Activated naive CD4-positive, alpha-beta T cell treated with anti-CD3 and anti-CD28 coated beads, Interleukin-2, amount 50 U/mL, for 72 hours (primary cell): ENCODE measurements at places on chromosomes 12 and 14. TPM values are rescaled to one million over a fixed set of nuclear protein-coding genes. Genes with fewer than 3 reads are reported as not detected.

- no peak for DNase-seq
Measured at GRCh38 chr12:71194657-71195056, 36.9 kb upstream of the TSPAN8 start.

DNA sequence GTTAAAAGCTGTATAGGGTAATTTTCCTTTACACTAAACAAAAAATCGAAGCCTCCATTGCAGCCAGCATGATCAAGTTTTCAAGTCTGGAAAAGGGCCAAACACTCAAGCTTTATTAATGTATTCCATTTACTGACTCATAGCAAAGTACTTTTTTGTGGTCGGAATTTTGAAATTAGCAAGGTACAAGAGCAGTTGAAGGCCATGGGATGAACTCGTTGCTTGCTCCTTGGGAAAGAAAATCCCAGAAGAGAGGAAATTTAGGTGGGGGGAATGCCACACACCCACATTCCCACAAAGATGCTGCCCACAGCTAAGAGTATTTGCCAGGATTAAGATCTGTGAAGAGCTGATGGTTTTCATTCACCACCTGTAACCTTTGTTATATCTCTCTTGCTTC, 333.7 kb downstream of the EGLN3 start:
- DNase-seq: no peak

GRCh38 chr12:5898874-5899273, 46.2 kb downstream of the ANO2 start:
- DNase-seq: no peak

DNA sequence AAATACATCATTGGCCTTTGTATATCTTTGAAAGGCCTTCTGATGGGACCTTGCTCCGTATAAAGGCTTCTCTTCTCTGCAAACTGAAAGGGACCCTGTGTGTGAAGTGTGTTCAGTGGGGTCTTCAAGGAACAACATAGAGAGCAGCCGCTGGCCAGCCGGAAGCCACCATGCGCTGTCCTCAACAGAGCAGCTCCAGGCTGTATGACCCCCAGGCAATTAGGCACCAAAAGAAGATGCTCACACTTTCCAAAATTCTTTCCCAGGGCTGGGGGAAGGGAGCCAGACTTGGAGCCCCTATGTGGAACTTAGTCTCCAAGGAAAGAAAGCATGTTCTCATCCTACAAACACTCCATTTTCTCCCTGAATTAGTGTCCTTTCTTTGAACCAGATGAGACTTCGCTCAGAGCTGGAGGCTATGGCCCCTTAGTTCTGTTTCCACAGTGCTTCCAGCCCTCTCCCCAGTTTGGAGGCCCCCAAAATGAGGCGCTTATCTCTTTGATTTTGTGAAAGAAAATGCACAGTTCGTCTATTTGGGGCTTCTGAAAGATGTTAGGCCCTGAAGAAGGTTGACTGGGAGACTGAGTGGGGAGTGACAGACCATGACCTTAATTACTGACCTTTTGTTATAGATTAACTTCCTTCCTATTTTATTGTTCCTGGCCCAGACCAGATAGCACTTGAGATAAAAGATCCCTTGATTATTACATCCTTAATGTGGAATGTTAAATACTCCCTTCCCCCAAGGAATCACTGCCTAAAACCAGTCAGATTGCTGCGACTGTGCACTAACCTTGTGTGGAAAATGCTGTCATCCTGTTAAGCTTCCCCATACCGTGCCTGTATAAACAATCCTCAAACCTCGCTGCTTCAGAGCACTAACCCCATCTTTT, 128.3 kb upstream of the FGD4 start:
- no peak for DNase-seq

DNA sequence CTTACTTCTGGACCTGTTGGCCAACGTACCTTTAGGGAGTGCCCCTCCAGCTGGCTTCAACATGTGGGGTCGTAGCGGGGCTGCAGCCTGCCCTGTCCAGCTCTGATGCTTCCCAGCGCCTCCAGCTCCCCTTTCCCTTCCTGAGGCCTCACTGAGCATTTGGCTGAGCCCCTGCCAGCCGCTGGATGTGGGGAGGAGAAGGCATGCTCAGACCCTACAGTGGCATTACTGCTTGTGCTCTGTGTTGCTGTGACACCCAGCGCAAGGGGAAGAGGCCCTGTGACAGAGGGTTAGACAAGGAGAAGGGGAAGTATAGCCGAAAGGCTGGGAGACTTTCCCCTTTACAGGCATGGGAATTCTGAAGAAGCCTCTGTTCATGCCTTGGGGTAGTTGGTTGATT, 145.9 kb downstream of the PRKCH start:
- no peak for DNase-seq

DNA sequence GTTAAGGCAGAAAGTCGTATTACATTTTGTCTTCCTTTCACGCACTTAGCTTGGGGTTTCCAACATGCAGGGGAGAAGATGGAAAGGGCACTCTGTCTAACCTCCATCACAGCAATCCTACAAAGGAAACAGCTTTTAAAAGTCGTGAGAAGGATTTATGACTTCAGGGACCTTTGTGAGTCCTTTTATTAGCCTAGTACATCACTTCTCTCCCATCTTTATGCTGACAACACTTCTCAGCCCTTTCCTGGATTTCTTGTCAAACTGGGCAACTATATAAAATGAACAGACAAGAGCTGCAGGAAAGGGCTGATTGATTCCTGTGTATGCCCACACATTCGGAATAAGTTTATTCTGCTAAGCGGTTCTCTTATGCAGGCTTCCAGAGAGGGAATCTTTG, 159.0 kb downstream of the DERA start:
- no peak for DNase-seq

DNA sequence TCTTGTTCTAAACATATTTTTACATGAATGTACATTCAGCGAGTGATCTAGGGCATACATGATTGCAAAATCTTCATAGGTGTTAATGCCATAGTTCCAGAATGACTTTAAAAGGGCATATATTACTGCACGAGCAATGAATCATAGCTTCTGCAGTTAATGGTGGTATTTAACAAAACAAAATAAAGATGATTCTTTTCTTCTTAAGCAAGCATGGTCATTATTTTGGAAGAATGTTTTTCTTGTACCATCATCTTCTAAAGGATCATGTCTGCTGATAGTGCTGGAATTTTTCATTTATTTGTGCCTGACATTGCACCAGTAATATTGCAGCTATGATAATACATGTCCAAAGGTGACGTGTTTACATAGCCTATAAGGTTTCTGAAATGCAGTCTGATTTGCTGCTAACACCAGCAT, 388.6 kb downstream of the CCDC91 start:
- DNase-seq: no peak

DNA sequence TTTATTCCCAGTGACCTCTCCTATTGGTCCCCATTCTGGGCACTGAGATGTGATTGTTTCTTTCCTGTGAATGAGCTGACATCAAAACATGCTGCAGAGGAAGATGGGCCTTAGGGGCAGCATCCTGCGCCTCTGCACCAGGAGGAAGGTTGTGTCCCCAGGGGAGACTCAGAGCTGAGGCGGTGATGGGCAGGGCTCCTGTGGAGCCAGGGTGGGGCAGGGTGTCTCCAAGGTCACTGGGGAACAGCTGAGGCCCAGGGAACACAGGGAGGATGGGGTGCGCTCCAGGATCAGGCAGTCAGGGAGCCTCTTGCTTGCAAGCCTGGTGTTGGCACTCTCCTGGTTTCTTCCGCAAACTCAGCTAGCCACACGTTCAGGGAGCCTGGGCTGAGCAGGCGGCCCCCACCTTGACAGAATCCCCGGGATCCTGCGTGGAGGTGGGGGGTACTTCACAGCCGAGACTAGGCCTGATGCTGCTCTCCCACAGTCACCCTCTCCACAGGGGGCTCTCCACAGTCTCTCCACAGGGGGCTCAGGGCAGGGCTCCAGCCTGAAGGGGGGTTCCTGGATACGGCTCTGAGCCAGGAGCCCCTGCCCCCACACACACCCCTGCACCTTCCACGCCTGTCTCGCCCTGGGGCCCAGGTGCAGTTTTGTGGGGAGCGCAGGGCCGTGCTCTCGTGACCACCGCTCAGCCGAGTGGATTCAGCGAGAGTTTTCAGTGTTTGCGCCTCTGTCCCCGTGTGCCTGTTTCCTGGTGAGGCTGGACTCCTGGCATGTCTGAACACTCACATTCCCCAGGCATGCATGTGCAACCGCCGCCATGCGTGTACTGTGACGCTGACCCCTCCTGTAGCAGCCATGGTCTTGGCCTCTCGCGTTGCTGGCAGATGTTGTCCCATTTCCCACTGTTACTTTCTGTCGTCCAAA, 264.7 kb downstream of the SEC23A start:
- DNase-seq: no peak

- DNase-seq: no peak
Measured at GRCh38 chr14:85296456-85297210, 233.3 kb upstream of the FLRT2 start.

DNA sequence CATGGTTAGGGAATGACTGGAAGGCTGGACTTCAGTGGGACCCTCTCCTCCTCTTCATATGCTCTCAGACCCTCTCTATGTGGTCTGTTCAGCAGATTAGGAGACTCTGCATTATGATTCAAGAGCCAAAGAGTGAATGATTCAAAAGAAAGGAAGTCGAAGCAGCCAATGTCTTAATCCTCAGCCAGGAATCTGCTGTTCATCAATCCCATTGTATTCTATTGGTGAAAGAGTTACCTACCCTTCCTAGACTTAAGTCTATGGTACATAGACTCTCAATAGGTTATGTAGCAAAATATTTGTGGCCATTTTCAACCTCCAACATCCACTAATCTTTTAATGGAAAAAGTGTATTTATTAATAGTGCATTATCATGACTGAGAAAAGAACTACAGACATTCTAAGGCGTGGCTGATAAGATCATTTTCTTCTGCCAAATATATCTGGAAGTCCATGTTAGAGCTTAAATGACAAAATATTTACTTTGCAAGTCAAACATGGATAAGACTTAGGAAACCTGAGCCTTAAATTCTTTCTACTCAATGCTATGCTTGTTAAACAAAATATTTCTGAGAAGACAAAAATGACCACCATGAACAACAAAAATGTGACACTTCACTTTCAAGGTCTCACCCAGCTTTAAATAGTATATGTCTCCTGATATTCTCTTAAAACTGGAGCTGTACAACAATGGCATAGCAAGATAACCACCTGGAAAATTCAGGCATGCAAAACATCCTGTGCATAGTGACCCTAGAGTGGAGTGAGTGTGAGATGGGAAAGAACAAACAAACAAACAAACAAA, 1100.6 kb downstream of the GALC start:
- DNase-seq: no peak

DNA sequence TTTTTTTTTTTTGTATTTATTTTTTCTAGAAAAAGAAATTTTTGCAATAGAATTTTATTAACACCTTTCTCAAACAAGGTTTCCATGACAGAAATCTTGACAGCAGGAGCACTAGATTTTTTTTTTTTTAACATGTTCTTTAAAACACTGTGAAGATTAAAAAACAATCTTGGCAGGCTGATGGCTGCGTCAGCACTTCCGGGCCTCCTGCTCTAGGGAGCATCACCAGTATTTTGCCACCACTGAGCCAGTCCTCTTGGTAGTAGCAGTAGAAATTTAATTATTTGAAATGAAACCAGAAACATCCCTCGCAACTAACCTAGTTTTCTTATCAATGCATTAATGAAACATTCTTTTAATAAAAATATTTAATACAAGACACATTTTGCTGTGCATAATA, 99.6 kb downstream of the APAF1 start:
- no peak for DNase-seq

GRCh38 chr14:70239802-70240201, 51.1 kb upstream of the SLC8A3 start:
- DNase-seq: no peak

GRCh38 chr12:18165422-18165871, 75.5 kb upstream of the RERGL start:
- DNase-seq: no peak

DNA sequence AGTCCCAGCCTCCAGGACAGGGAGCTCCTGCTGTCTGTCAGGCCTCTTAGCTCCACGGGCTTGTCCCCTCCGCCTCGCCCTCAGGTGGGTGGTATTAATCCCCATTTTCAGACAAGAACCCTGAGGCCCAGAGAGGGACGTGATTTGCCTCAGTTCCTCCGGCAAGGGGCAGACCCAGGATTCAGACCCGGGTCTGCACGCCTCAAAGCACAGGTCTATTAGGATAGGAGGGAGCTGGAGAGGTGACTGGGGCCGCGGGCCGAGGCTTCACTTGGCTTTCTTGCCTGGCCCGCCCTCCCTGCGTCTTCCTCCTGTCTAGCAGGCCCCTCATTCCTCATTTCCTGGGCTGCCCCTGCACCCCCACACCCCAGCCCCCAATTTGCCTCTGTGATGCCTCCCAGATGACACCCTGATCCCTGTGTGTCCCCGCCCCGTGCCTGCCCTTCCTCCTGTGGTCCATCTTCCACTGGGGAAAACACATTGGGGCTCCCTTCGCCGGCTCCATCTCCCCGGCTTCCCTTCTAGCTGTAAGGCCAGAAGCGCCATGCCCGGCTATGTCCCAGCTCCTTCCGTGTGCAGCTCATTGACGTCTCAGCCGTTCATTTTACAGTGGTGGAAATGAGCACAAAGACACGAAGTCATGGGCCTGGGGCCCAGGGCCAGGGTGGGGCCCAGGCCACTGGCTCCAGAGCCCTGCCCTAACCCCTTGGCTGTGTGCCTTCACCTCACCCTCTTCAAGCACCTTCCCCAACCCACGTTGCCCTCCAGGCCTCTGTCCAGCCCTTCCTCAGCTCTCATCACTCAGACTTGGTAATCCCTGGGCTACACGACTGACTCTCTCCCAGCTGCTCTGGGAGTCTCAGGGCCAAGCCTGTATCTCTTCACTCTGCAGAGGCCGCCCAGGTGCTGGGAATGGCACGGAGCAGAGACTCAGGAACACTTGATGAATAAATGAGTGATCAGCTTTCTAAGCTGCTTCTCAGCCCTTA, 15.5 kb upstream of the CYP46A1 start:
- DNase-seq: no peak

DNA sequence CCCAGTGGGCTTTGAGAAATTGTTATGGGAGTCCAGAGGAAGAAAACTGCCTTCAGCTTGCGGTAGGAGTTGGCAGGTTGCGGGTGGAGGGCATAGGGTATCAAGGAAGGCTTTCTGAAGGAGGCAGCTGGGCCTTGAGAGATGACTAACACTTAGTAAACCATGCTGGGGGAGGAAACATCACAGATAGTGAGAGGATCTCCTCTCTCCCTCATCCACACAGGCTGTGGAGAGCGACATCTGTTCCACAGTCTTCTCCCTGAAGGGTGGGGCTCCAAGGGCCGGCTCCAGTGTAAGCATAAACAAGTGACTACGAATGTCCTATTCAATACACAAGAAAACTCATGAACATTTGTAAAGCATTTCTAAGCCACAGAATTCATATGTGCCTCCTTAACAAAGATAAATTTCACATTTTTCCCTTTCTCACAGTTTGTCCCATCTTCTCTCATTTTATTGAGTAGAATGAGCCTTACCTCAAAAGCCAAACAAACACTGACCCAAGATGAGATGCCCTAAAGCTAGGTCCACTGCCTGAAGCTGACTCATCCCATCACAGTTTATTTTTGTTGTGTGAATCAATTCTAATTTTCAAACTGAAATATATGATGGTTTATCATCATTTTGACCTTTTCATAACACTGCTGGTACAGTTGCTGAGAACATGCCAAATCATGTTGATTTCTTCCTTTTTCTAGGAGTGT, 227.9 kb downstream of the SLC25A21 start:
- DNase-seq: no peak

Gene CYP46A1
- total RNA-seq: 0.21 TPM

Gene HHIPL1
- 0.32 TPM for total RNA-seq

Gene GPRC5D
- not detected for total RNA-seq

Gene SLC38A6
- total RNA-seq: 7.6 TPM

Gene MSI1
- total RNA-seq: 0.51 TPM

Gene ITGA7
- 11.9 TPM for total RNA-seq

Gene CMAS
- 47.7 TPM for total RNA-seq

Gene REM2
- 0.93 TPM for total RNA-seq

Gene FIGNL2
- 0.54 TPM for total RNA-seq
